ENCODE measurements at places on chromosomes 1 and 21.

DNA sequence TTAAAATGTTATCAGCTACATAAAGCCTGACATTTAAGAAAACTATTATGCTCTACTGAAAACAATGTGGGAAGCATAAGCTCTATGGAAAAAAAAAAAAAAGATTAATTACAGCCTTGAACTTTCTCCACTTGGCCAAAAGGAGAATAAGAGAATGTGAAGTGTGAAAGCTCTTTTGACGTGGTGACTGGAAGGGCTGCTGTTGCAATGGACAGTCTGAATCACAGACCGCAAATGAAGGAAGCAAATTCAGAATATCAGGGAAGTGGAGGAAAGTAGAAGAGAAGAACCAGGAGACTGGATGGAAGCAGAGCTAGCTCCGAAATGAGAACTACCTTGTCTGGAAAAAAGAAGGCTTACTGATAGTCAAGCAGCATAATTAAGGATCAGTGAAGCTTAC, 106.8 kb downstream of the AK5 start:
- peaks cover 3% of the 10 kb centered on the region for H3K4me1 ChIP-seq
- H3K4me3 ChIP-seq, result no peak overlapping the region
- no peak for DNase-seq
- no peak overlapping the region for H3K27ac ChIP-seq
- H3K36me3 ChIP-seq, result no peaks in the 10 kb centered on the region

DNA sequence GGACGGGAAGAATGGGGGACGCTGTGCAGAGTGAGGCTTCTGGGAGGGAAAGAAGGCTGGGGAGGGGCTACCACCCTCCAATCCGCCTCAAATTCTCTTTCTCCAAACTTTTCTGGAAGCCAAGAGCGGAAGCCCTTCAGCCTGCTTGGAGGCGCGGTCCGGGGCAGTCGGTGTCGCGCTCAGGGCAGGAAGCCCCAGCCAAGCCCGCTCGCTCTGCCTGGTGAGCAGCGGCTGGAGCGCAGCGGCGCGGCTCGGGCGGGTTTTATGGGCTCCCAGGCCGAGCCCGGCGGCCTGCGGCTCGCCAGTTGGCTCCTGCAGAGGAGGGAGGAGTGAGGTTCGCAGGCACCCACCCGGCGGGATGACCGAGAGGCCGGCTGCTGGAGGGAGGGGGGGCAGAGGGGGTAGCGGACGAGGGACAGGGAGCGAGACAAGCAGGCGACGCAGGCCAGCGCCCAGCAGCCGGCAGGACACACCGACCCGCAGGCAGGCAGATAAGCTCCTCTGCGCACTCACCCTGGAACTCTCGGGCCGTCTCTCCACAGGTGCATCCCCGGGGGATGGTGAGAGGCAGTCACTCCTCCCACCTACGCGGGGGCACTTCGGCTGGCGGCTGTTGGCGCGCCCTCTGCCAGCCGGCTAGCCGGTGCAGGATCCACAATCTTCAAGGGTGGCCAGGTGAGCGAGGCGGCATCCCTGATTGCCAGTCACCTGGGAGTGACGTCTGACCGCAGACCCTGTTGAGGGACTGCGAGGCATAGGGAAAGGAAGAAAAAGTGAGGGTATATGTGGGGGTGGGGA, at the start of gene AVPR1B:
Gene AVPR1B, minus strand, starts transcription at position 238 of the 798 bp plus-strand sequence. CDS start 498 bp downstream, outside the sequence.
- H3K36me3 ChIP-seq, result no peaks in the 10 kb centered on the region
- H3K4me3 ChIP-seq, result no peak within 1 kb of the TSS
- H3K27ac ChIP-seq, result no peak within 1 kb of the TSS
- peaks cover 4% of the 10 kb centered on the region for H3K27me3 ChIP-seq
- H3K4me1 ChIP-seq, result no peaks in the 10 kb centered on the region

DNA sequence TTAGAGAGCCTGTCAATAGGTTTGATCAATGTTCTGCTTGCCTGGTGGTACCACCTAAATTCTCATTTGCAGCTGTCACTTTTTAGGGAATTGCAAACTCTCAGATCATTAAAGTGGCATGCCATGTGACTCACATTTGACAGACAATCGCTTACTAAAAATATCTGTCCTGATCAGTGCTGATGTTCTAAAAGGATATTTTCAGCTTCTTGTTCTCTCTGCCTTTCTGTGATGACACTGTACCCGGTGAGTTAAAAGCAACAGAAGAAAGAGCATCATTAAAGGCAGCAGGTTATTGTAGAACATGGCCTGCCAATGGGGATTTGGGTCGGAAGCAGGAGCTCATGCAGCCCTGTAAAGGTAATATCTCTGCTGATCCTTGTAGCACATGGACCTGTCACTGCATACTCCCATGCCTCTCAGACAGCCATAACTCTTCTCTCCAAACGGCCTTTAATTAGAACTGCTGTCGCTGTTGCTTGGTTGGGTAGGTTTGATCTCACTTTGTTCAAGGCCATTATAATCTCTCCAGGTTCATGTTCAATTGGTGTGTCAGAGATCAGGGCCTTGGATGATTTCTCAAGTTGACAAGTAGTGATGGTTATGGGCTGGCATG, 441.3 kb upstream of the DEPDC1 start:
- no peaks in the 10 kb centered on the region for H3K27me3 ChIP-seq
- no peak for DNase-seq
- no peak overlapping the region for H3K27ac ChIP-seq
- H3K4me3 ChIP-seq, result no peak overlapping the region

DNA sequence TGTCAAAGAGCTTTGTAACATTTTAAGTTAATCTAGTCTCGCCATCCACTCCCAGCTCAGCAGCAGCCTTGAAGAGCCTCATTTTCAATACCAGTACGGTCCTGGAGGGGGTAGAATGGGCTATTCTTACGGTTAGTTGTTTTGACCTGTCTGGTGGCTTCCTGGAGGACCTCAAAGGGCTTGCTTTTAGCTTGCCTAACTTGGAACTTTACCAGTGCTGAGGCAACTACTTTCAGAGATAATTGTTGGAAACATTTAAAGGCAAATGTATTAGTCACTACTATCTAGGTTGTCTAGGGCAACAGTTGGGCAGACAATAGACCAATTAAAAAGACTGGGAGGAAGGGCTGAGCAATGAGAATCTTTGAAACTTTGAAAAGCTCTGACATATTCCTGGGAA, 56.0 kb downstream of the TTLL7 start:
- no peak for DNase-seq
- no peaks in the 10 kb centered on the region for H3K27me3 ChIP-seq
- H3K4me1 ChIP-seq, result no peaks in the 10 kb centered on the region
- H3K36me3 ChIP-seq, result no peaks in the 10 kb centered on the region
- H3K27ac ChIP-seq, result no peak overlapping the region

GRCh38 chr1:82273816-82274215, 473.1 kb downstream of the ADGRL2 start:
- no peak for DNase-seq
- no peak overlapping the region for H3K27ac ChIP-seq
- no peaks in the 10 kb centered on the region for H3K36me3 ChIP-seq
- H3K4me3 ChIP-seq, result no peak overlapping the region
- H3K27me3 ChIP-seq, result no peaks in the 10 kb centered on the region

Measured in CD4-positive, alpha-beta memory T cell (primary cell).